Foreskin keratinocyte (primary cell): ENCODE measurements at places on chromosomes 7 and 10. TPM values are rescaled to one million over a fixed set of nuclear protein-coding genes. Genes with fewer than 3 reads are reported as not detected.

The INSYN2A gene
- not detected in 2 replicates for total RNA-seq

The CFTR gene
- not detected in 2 replicates for total RNA-seq

DNA sequence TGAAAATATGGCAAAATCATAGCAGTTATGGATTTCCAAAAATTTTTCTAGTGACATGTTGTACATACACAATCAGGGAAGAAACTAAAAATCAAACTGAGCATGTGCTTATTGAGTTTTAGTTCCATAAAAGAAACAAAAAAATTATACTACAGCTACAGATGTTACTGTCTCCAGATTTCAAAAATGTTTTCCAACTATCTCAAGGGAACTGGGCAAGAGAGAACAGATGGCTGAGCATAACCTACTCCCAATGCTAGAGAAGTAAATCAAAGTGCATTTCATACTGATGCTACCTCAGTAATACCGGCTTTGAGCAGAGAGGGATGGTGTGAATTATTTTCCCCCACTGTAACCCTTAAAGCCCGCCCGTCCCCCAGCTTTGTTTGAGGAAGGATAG lies 40.7 kb upstream of the KMT2C start:
- DNase-seq: no peak

GRCh38 chr10:32323051-32323450 lies 23.9 kb downstream of the EPC1 start:
- DNase-seq: no peak

The ZNF736 gene
- 10.0 and 10.5 TPM in 2 replicates for total RNA-seq

The CPEB3 gene
- total RNA-seq: 0.54 and 0.63 TPM in 2 replicates

The SFRP4 gene
- not detected in 2 replicates for total RNA-seq

DNA sequence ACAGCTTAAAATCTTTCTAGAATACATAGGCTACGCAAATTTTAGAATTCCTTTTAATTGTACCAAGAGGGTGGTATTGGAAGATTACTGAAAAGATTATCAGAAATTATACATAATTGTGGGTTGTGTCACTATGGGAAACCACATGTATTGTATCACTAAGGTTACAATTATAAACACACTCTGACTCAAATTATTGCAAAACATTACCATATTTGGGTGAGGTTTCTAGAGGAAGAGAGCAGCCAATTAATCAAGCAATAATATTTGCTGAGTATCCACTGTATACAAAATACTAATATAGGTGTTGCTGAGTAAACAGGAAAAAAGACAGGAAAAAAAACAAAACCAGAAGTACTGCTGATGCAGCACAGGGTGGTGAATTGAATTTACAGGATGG lies 3.1 kb upstream of the CAPZA2 start:
- peak; percentile 59 for DNase-seq

- DNase-seq: no peak
Observed at GRCh38 chr10:101043363-101043707, 12.3 kb downstream of the SFXN3 start.

DNA sequence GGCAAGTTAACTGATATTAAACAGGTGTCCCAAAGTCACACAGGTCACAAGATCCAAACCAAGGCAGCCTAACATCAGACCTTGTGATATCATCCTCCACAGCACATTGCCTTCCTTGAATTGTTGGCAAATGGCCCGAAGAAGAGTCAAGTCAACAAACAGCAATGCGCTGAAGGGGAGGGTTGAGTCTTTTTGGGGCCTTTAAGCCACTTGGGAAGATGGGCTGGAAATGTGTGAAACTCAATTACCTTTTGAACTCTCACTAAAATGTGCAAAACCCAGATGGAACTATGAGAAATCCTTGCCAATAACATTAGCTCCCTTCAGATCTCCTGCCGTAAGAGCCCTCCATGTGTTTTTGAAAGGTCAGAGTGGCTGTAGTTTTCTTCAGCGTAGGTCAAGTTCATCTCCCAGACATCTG lies 47.9 kb upstream of the STK17A start:
- DNase-seq: no peak

DNA sequence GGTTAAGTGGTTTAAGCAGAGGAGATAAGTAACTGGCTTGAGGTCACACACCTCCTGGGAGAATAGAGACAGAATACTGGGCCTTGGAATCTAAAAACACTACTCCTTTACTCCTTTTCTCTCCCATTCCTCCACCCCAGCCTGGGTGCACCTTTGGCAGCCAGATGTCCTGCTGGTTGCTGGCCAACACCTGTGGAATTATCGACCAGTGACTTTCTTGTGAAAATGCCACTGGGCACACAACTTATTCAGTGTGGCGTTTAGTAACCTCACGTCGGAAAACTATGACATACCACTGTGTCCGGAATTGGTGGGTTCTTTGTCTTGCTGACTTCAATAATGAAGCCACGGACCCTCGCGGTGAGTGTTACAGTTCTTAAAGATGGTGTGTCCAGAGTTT lies 26.4 kb downstream of the RNF133 start:
- DNase-seq: no peak

The DRGX gene
- not detected in 2 replicates for total RNA-seq

DNA sequence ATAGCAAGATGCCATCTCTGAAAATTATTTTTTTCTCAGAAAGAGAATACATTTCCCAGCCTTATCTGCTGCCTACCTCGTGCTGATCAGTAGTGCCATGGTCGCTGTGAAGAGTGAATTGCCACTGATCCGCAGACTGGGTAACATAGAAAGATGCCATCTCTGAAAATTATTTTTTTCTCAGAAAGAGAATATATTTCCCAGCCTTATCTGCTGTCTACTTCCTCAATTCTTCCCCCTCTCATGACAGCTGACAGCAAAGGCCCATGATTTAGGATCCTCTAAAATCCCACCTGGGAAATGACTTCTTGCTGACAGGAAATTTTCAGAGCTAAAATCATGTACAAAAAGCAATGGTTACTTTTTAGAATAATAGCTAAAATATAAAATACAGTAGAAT lies 92.5 kb upstream of the AHR start:
- DNase-seq: no peak

GRCh38 chr10:18079665-18080295 lies 60.4 kb upstream of the CACNB2 start:
- no peak for DNase-seq
